ENCODE measurements at places on chromosomes 7 and 10.

DNA sequence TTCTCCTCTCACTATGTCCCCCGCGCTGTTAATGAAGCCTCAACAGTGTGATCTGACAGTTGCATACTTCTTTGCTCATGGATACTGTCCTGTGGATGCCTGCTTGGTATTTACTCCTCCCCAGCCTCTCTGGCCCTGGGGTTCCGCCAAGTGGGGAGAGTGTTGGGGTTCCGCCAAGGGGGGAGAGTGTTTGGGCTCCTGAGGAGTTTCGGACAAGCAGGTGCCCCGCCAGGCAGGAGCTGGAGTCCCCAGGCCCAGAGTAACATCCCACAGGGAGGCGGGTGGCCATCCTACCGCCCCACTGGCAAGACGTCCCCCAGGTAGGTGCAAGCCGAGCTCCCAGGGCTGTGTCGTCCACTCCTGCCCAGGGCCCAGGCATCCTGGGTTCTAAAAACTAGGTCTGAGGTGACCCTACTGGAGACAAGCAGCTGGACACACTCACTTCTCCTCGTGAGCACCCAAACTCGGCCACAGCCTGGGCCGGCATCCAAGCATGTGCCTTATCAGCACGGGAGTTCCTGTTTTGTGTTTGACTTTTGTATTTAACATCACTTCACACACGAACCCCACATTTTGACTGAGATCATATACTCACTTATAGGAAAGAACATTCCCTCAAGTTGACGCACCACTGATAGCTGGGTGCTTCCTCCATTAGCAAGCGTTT, 34.2 kb downstream of the CAMK2B start:
- peak; percentile 22 for DNase-seq

- peak; percentile 92 for DNase-seq
These were observed 213.6 kb upstream of the INHBA start for GRCh38 chr7:41916450-41916927.

DNA sequence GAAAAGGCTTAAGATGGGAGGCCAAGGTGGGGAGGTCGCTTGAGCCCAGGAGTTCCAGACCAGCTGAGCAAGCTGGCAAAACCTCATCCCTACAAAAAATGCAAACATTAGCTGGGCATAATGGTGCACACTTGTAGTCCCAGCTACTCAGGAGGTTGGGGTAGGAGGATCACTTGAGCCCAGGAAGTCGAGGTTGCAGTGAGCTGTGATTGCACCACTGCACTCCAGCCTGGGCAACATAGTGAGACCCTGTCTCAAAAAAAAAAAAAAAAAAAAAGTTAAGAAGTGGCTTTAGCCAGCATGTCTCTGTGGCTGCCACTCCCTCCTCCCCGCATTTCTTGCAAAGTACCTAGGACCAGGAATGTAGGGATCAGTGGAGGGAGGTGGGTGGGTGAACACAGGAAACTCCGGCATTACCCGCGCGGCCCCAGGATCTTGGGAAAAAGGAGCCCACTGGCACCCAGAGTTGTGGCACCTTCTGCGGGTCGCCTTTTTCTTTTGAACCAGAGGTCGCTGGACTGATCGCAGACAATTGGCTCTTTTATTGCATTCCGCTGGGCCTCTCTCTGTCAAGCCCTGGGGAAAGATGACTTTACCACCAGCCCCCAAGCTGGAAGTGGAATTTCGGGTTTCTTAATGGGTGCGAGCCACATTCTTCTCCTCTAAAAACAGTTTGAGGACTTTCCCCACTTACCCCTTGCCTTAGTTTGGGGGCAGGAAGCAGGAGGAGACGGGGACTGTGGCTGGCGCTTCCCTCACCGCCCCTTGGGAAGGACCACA, 3.5 kb downstream of the VGF start:
- peak; percentile 42 for DNase-seq

DNA sequence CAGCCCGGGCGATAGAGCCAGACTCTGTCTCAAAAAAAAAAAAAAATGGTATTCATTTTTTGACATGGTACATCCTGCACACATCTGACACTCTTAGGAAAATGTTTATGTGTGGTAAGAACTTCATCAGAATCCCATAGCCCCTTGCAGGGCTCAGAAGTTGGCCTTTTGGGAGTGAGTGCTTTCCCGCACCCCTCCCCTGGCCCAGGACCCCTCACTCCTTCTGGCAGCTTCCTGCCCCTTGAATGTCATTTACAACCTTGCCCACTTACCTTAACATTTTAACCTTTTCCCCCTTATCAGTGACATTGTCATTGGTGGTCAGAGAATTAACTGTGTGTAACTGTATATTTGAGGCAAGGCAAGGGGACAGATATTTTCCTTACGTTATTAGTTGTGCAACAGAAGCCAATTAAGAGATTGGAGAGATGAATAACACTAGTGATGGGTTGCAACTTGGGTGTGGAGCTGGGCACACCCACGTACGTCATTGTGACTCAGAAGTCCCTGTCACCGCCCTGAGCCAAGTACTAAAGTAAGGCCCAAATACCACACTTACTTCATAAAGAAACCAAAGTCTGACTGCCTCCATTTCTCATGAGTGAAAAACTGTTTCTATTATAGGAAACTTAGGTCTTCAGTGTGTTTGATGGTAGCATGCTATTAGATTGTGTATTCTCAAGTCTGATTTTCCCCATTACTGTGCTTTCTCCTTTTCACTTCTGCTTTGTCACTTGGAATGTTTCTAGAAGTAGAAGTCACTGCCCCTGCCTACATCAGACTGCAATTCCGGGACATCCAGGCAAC, 31.6 kb downstream of the OGDH start:
- DNase-seq, result peak; percentile 89

DNA sequence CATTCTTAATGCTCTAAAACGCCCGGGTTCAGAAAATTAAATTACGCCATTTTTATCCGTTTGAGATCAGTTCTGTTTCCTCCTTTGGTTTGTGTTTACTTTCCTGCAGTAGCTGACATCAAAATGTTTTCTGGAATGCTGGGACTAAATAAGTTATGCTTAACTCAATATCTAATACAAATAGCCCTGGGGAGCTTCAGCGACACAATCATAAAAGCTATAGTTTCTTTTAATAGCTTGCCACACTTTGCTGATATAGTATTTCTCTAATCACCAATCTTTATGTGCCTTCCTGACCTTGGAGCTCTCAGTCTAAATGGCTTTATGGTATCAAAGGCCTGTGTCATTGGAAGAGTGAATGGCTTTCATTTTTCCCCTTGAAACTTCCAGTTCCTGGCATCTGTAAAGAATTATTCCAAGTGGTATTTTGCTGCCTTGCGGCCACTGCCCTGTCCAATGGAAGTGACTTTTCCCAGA, 202.7 kb downstream of the HDAC9 start:
- DNase-seq, result no peak

GRCh38 chr10:117638200-117638599, 95.7 kb downstream of the EMX2 start:
- no peak for DNase-seq

GRCh38 chr10:103836861-103837260, 18.5 kb downstream of the SH3PXD2A start:
- no peak for DNase-seq

DNA sequence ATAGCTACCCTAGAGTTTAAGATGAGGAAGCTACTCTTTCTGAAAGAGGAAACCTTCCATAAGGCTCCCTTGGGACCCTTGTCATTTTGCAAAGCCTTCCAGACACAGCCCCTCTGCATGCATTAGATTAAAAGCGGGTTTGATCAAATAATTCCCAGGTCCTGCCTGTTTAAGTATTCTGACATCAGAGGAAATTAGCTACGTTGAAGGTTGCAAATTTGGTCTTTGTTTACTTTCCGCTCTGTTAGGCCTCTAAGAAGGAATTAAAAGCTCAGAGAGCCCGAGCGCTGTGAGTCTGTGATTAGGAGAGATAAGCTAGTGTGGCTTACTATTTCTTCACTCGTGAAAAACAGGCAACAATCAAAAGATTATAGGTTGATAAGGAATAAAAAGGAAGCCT, 1.4 kb upstream of the THSD7A start:
- DNase-seq, result no peak

DNA sequence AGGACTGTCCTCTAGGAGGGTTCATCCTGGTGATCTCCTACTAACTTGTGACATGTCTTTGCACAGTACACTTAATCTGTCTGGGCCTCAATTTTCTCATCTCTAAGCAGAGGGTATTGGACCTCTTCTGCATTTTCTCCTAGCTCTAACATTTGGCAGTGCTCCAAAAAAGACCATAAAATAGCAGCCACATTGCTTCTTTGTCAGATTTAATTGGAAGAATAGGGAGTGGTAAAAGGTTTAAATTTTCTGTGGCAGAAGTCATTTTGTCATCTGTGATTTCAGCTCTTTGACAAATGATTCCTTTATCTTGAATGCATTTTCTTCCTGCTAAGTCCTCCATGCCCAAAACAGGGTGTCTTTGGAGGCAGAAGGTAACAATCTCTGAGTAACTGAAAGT, 289.9 kb upstream of the LRGUK start:
- no peak for DNase-seq
